ENCODE measurements at places on chromosomes 11 and 22.
A peak's percentile ranks its signal among the peaks of the same experiment; 100 is the strongest.

GRCh38 chr11:7480113-7480512 lies 5.2 kb upstream of the OLFML1 start:
- DNase-seq = peak; percentile 53

- DNase-seq = no peak
Measured at GRCh38 chr11:76825726-76826396, 34.9 kb upstream of the ACER3 start.

- DNase-seq = no peak
Measured at GRCh38 chr22:44002324-44002723, 21.8 kb upstream of the PARVB start.

DNA sequence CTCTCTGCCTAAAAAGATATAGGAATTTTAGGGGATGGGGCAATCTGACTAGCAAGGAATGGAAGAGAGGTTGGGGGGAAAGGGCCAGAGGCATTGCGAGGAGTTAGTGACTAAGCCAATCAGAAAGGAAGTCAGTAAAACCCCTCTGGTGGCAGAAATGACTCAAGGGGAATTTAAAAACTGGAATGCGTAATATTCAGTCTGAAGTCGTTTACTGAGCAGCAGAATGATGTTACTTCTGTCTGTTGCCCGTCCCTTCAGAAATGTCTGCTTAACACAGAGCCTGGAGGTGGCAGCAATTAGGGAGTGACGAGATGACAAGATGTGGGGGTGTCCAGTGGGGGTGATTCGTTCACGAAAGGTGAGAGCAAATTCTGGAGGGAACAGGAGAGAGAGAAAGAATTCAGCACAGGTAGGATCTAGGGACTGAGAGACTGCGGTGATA lies 107.7 kb upstream of the CLMP start:
- DNase-seq = no peak

GRCh38 chr11:74412733-74413359 lies 14.6 kb upstream of the PGM2L1 start:
- no peak for DNase-seq

GRCh38 chr11:17383461-17383860 lies 5.0 kb downstream of the KCNJ11 start:
- no peak for DNase-seq

GRCh38 chr11:66289548-66290329 lies 796 bp upstream of the YIF1A start:
- no peak for DNase-seq

GRCh38 chr22:25487508-25487907 lies 77.0 kb upstream of the GRK3 start:
- DNase-seq = no peak

DNA sequence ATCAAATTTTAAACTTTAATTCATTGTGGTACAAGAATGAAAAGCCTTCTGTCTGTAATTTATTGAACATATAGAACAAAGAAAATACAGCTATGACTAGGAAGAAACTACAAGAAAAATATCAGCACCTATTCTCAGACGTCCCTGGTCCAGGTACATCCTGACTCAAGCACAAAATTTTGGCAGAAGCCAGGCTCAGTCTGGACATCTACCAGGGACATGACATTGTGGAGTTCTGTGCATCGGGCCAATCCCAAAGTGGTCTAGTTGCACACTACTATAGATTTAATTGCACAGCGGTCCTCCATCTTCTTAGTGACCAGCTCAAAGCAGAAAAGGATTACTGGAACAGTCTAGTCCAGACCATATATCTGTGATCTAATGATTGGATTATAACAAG lies 15.7 kb upstream of the CD59 start:
- no peak for DNase-seq

DNA sequence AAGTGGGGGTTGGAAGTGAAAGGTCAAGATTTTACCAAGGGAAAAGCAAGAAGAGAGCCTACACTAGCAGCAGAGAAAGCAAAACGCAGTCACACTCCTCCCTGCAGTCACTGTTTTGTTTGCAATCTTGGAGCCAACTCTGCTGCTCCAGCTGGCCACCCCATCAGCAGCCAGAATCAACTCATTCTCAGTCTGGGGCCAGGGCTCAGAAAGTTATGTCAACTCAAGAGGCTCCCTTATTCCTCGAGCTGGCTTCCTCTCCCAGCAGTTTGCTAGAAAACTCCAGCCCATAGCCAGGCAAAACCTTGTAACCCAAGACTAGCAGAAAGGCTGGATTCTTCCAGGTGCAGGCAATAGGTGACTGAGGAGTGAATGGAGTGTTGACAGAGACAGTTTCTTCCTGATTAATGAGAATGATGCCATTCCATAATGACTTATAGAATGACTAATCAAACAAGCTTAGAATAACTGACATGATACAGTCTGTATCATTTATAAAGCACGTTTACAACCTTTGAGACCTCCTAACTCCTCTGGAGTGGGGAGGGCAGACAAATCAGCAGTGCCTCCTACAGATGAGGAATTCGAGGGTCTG lies 53.4 kb downstream of the P4HA3 start:
- DNase-seq = no peak

DNA sequence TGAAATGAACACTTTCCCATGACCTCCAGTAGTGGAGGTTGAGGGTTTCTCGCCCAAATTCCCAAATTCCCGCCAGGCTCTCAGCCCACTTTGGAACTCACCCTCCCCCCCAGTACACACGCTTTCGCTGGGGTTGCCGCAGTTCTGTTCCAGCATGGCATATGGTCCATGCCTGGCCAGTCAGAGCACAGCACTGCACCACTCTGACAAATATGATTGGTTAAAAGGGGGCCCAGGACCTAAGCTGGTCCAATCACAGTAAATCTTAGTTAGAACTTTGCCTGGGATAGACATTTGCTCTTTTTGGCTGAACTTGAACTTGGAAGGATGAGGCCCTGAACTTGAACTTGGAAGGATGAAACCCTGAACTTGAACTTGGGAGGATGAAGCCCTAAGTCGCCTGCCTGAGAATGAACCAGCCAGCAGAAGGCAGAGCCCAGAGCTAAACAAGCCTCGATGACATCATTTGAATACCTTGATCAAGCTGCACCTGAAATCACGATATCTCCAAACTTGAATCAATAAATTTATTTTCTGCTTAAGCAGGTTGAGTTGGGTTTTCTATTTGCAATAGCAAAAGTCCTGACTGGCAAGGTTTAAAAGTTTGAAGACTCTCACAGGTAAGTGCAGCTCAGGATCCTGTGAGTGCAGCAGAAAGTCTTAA lies 12.6 kb upstream of the SSTR3 start:
- DNase-seq = no peak

GRCh38 chr11:34634694-34635062 lies 13.8 kb downstream of the EHF start:
- no peak for DNase-seq

- DNase-seq = no peak
Measured at GRCh38 chr11:128457874-128458273, 129.5 kb downstream of the ETS1 start.

GRCh38 chr22:38012604-38013072 lies 28.3 kb upstream of the SOX10 start:
- DNase-seq = no peak

- DNase-seq = no peak
Measured at GRCh38 chr11:30608534-30608933, 22.4 kb upstream of the MPPED2 start.

GRCh38 chr22:29165321-29166060 lies 40.2 kb upstream of the EMID1 start:
- DNase-seq = no peak

GRCh38 chr11:43021466-43021865 lies 290.3 kb upstream of the API5 start:
- no peak for DNase-seq

GRCh38 chr22:50526834-50527801 lies 1.7 kb upstream of the SCO2 start:
- DNase-seq = peak; percentile 18

- no peak for DNase-seq
Measured at GRCh38 chr11:72379384-72380131, 54.8 kb downstream of the CLPB start.

- DNase-seq = no peak
Measured at GRCh38 chr11:115178705-115179104, 325.5 kb downstream of the CADM1 start.

GRCh38 chr22:27755521-27756211 lies 45.9 kb downstream of the MN1 start:
- no peak for DNase-seq

DNA sequence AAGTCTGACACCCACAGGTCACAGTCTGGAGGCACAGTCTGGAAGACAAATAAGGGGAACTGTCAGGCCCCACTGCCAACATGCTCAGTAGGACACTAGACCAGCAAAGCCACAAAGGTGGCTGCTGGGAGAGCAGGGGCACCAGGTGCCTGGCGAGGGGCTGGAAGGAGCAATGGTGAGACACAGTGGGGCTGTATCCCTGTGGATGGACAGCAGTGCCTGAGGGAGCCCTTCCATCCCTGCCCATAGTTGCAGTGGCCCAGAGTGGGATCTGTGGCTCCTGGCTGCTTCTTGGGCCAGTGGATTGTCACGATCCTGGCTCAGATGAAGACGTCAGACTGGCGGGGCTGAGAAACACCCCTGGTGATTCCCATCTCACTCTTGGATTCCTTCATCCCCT lies 154.6 kb downstream of the DSCAML1 start:
- no peak for DNase-seq

- DNase-seq = no peak
Measured at GRCh38 chr11:19478891-19479290, 233.7 kb upstream of the NAV2 start.

GRCh38 chr22:42959576-42960509 lies 55.1 kb downstream of the PACSIN2 start:
- DNase-seq = peak; percentile 93

- no peak for DNase-seq
Measured at GRCh38 chr11:773425-773824, 3.9 kb downstream of the GATD1 start.

DNA sequence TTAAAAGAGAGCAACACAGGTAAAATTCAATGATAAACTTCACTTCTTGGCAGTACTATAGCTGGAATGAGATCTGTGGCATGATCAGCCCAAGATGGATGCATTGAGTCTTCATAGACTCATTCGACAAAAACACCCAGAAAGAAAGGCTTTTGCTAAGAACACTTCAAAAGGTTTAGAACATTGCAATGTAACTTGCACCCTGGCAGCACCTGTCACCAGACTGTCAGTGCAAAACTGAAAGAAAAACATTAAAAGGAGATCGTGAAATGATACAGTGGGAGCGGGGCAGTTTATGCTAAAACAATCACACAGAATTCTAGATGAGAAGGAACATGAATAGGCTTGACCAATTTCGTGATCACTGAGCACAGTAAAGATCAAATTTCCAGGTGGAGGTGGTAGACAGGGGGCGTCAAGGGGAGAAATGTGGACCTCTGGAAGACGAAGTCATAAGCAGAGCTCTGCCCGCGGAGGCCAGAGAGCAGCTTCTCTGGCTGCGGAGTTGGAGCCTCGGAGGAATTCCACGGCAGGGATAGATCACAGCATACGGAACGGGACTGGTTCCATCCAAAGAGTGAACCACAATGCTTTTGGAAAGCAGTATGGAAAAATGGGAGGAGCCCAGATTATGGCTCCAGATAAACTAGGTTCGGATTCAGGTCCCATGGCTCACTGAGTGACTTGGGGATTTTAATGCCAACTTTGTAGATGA lies 11.9 kb downstream of the VSIG10L2 start:
- no peak for DNase-seq

DNA sequence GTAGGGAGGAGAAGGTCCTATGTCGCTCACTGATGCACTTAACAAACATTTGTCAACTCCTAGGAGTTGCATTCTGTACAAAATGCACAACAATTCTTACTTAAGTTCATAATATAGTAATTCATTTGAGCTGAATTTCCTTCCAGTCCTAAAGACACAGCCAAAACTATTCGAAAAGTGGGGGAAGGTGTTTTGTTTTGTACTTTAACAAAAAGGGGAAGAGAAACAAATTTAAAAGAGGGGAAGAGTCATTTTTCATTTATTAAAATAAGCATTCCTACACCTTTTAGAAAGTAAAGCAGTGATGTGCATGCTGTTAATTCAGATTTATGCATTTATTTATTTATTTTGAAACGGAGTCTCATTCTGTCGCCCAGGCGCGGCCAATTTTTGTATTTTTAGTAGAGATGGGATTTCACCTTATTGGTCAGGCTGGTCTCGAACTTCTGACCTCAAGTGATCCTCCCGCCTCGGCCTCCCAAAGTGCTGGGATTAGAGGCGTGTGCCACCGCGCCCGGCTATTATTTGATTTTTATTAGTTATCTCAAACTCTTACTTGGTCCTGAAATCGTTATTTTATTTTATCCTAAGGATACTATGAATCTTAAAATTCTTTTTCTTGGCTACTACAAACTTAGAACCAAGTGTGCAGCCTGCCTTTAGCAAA lies 1.1 kb upstream of the FANCF start:
- no peak for DNase-seq

GRCh38 chr11:122983438-122984185 lies 2.0 kb upstream of the BSX start:
- DNase-seq = no peak

GRCh38 chr11:16924826-16925560 lies 89.2 kb downstream of the PLEKHA7 start:
- peak; percentile 73 for DNase-seq

GRCh38 chr11:131762346-131763110 lies 392.1 kb downstream of the NTM start:
- no peak for DNase-seq

DNA sequence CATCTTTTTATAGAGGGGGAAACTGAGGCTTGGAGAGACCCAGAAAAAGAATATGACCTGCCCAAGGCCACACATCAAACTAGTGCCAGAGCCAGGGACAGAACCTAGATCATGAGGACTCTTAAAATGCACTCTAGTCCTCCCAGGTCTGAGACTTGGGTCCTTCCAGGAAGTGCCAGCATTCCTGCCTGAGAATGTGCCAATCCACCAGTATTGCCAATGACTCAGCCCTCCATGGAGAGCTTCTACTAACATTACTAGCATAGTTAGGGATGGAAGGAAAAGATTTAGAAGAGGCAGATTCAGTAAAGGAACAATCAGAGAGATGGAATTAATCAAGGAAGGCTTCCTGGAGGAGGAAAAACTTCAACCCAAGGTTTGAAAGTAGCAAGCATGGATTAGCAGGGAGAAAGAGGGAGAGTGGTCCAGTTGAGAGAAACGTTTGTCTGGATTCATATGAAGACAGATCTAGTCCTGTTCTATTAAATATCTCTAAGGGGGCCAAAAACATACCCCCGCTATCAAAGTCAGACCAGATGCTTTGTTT lies 20.1 kb upstream of the SMIM35 start:
- peak; percentile 50 for DNase-seq

DNA sequence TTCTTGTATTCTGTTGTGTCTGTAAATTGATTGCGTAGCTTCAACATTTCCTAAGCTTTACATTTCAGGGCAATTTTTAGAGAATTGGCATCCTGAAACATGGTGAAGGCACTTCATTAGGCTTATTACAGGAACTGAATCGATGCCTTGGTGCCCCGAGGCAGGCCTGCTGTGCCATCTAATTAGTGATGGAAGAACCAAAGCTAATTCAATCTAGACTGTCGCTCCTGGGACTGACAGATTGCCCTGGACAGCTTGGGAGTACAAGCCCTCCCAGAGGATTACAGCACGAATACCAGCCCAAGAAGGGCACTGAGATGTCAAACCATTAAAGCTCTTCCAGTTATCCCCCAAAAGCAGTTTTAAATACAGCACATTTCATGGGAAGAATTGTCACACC lies 243.2 kb upstream of the ZC3H12C start:
- no peak for DNase-seq

- DNase-seq = no peak
Measured at GRCh38 chr11:99509863-99510262, 489.1 kb downstream of the CNTN5 start.

All from NCI-H226 (cell line).